ENCODE measurements at places on chromosomes 3 and 15.

DNA sequence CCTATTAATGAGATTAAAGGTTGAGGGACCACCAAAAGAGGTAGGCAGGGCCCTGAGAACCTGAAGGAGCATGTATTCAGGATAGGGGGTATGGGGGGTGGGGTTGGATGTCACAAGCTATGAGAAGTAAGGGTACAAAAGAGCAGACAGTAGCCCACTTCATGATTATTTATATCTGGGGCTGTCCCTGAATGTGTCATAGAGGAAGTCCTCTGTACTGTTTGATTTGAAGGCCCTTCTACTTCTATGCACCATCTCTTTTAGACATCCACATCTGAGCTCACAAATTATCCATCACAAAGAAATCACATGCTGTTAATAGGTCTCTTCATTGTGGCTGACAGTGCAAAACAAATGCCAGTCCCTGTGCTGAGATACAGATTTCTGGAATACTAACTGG, 68.6 kb downstream of the FHIT start:
- DNase-seq = no peak

DNA sequence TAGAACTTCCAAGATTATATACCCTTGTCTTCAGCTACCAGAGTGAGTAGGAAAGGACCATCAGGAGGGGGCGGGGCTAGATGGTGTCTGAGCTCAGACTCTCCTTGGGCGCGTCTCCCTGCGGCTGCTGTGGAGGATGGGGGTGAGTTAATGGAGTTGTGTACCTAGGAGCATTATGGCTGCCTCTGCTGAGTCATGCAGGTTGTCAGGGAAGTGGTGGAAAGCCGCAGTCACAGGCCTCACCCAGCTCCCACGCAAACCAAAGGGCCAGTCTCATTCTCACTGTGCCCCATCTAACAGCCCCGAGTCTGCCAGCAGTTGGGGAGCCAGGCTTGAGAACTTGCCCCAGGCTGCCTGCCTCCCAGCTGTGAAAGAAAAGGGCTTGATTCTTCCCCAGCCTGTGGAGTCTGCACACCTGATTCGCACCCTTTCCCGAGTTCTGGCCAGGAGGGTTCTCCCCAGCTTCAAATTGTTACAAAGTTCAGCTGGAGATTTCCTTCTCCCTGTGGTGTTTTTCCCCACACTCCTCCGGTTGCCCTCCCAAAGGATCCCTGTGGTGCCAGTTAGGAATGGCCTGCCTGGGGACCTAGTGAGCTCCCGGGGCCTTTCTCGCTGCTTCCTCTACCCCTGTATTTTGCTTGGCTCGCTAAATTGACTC, 143.3 kb downstream of the HCN4 start:
- no peak for DNase-seq

DNA sequence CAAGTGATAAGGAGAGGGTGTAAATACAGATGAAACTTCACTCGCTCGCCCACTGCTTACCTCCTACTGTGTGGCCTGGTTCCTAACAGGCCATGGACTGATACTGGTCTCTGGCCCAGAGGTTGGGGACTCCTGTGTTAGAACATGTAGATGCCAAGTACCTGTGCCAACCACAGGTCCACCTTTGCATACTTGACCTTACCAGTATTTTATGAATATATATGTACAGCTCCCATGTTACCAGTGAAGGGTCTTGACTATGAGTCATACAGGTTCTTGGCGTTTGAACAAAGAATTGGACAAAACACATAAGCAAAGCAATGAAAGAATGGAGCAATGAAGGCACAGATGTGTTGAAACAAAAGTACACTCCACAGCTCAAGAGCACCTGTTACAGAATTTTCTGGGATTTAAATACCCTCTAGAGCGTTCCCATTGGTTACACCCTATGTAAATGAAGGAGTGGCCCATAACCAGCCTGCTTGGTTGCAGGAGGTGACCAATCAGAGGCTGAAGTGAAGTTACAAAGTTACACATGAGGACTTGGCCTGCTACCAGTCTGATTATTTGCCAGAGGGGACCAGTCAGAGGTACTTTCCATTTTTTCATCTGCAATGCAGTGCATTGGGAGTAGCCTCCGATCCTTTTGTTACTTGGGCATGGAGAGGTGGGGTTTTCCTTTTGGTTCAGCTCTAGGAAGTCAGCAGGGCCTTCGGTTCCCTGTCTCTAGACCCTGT, 1.7 kb upstream of the GFM1 start:
- DNase-seq = no peak

GRCh38 chr3:133706033-133706432, 40.2 kb upstream of the TF start:
- no peak for DNase-seq

DNA sequence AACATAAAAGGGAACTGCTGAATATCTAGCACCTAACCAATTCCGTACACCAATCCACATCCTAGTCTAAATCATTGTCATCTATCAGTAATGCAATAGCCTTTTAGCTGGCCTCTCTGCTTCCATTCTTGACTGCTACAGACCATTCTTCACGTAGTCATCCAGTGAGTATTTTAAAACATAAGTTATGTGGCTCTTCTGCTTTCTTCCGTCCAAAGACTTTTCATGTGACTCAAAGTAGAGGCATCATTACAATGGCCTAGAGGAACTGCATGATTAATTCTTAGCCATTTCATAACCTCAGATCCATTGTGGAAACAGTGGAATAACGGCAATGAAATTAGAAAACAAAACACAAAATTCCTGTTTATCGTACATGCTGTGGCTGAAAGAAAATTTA, 88.9 kb upstream of the CBLB start:
- no peak for DNase-seq

Measured in activated naive CD4-positive, alpha-beta T cell (primary cell).